ENCODE measurements at places on chromosomes 11 and 22. TPM values are rescaled to one million over a fixed set of nuclear protein-coding genes. Genes with fewer than 3 reads are reported as not detected.

GRCh38 chr11:121544956-121545355 lies 92.2 kb upstream of the SORL1-AS1 start:
- DNase-seq, result peak; percentile 39

Gene MN1
- total RNA-seq, result 0.12 TPM

DNA sequence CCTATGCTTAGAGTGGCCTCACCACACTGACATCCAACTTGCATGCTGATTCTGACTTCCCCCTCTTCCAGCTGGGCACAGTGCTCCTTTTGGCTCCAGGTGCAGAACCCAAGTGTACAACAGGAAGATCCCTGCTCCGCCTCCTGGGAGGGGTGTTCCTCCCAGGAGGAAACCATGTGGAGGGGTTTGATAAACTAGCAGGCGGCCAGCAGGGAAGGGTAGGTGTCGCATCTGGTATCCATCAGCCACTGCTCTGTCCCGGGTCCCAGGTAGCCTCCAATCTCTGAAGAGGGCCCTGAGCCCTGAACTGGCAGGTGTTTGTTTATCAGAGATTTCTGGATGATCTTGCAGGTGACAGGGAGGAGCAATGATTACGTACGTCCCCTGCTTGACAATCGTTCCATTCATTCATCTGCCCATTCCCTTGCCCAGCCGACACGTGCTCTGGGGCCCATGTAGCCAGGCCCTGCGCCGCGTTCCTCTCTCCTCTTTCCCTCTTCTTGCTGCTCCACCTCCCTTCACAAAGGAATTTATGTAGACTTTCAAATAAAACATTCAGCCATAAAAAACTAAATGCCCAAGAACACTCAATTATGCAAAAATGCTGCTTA lies 41.2 kb upstream of the MICAL2 start:
- DNase-seq, result no peak

- DNase-seq, result no peak
These were observed 27.0 kb upstream of the AMOTL1 start for GRCh38 chr11:94741022-94741679.
